Globus pallidus (tissue), 1 donor: ENCODE measurements at places on chromosomes 13 and 19.

- no peak for DNase-seq
Observed at GRCh38 chr13:45811891-45812694, 39.5 kb downstream of the SIAH3 start.

DNA sequence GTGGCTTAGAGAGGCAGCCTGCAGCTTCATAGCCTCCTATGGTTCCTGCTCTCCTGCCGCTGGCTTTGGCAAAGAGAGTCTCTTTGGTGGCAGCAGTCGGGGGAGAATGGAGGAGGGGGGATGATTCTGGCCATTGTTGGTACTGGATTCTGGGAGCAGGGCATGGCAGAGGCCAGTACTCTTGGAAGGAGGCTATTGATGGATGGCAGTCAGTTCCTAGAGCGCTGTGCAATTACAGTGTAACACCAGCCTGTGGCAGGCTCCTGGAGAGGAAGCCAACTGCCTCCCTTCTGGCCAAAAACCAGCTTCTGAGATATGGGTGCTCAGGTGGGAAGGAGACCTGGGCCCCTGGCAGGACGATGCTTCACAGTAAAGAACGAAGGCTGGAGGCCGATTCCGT is 47.9 kb upstream of the TMTC4 start:
- DNase-seq, result peak; percentile 17

- peak; percentile 15 for DNase-seq
Observed at GRCh38 chr19:55703790-55704215, 28.8 kb downstream of the EPN1 start.

DNA sequence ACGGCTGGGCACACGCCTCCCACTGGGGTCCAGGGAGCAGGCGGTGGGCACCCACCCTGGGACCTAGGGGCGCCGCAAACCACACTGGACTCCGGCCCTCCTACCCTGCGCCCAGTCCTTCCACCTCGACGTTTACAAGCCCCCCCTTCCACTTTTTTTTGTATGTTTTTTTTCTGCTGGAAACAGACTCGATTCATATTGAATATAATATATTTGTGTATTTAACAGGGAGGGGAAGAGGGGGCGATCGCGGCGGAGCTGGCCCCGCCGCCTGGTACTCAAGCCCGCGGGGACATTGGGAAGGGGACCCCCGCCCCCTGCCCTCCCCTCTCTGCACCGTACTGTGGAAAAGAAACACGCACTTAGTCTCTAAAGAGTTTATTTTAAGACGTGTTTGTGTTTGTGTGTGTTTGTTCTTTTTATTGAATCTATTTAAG is 1.6 kb downstream of the JUNB start:
- DNase-seq, result no peak

GRCh38 chr19:2417881-2418406 is 9.4 kb downstream of the TIMM13 start:
- no peak for DNase-seq

DNA sequence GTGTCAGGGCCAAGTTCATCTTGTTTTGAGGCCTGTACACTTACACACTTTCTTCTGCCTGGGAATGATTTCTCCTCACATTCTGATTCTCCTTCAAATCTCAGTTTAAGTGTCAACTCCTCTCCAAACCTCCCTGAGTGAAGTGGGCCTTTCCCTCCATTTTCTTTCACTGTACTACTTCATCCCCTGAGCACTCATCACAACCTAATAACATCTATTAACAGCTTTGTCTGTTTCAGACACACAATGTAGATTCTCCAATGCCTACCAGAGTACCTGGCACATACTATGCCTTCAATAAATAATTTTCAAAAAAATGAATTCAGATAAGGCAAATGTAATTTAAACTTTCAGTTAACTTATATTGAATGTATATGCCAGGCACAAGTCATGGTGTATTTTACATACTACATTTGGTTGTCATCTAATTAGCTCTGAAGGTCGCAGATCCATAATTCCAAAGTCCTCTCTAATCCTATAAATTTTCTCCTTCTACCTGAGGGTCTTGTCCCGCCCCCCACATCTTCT is 357 bp upstream of the COG6 start:
- DNase-seq, result no peak

DNA sequence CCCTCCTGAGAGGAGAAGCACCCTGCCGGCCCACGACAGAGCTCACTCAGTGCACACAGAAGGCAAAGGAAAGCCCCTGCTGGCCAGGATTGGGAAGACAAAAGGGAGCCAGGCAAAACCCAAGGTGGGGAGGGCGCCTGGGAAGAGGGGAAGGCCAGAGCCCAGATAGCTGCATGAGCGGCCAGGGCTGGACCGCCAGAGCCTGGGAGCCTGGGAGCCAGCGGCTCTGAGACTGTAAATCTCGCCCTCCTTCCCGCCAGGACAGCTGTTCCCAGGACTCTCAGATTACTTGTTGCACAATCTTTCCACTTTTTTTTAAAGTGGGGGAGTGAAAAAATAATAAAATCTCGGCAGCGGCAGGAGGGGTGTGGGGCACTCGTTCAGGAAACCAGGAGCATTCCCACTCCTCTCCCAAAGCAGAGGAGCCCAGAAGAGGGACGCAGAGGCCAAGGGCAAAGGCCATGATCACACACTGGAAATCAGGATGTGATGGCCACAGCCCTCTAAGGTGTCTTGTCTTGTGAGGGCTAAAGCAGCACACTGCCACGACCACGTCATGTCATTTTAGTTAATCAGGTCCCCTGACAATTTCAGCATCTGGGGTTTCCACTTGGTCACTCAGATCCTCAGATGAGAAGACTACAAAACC is 19.6 kb upstream of the EPHX3 start:
- no peak for DNase-seq

DNA sequence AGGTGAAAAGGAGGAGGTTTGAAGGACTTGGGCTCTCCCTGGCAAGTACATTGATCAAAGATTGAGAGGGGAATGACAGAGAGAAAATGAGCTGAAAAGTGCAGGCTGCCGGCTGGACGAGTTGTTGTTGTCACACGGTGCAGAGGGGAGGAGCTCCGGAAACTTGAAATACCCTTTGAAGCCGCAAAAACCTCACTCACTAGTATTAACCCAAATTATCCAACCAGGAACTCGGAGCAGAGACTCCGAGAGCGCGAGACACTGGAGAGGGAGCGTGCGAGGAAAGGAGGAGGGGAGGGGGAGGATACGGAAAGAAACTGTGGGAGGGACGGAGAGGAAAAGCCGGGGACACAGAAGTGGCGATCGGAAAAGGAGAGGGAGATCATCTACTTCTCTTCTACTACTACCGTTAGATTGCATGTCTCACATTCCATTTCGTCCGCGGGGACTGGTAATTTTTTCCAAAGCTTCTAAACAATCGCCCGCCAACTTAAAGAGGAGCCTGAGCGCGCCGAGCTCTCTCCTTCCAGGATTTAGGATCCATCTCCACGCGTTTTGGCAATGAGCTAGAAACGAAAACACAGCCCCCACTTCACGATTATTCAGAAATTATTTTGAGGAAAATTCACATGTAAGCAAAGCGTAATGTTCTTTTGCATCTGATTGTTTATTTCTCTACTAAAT is at the start of gene DACH1:
DACH1 (minus strand) TSS at position 74 of the 684 bp plus-strand sequence.
- DNase-seq, result peak; percentile 12

DNA sequence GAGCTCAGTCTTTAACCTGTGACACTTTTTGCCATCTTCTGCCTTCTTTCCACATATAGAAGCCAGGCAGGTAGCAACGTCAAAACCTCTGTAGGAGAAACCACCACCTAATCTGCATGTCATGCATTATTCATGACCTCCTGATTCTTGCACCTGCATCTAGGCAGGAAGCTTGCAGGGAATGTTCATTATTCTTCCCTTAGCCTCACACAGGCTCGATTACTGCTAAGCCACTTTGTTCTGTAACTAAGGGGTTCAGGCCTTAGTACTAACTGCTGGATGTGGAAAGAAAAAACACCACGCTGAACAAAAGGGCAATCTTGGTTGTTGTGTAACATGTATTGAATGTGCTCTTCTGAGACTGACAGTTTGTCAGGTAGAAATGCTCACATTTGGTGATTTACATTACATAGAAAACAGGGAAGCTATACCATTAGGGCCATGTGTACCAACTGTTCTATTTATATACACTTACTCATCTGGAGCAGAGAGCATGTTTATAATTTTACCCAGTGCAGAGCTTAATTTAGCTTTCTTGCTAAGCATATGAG is 366.9 kb downstream of the KLF12 start:
- DNase-seq, result no peak

GRCh38 chr19:41307090-41307875 is 2.7 kb upstream of the CCDC97 start:
- DNase-seq, result no peak

DNA sequence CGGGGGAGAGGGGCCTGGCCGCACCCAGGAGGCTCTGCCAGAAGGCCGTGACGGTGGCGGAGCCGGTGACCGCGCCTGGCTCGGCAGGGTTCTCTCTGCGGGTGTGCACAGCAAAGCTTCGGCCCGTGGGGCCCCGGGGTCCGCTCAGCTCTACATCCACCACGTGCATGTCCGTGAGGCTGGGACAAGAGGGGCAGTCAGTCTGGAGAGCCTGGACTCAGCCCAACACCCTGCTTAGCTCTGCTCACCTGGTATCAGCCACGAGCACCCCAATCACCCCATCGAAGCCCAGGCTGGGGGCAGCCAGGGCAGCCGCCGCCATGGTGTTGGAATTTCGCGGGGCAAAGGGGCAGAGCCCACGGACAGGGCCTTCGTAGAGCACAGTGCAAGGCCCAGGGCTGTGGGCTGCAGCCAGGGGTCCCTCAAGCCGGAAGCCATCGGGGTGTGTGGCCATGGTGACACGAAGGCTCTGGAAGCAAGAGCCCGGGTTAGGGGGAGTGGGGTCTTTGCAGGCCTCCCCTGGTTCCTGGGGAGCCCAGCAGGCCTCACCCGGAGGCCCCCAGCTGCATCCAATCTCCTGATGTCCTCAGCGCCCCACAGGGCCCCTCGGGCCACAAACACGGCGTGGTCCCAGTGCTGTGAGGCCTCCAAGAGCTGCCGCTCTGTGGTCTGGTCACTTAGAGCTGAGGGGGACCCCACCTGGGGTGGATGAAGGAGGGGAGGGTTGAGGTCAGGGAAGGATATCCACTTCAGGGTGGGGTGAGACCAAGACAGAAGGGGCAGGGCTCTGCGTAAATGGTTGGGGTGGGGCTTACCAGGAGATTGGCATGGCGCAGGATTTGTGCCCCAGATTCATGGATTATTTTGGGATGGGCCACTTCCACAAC is 1.4 kb downstream of the ASPDH start:
- DNase-seq, result no peak

DNA sequence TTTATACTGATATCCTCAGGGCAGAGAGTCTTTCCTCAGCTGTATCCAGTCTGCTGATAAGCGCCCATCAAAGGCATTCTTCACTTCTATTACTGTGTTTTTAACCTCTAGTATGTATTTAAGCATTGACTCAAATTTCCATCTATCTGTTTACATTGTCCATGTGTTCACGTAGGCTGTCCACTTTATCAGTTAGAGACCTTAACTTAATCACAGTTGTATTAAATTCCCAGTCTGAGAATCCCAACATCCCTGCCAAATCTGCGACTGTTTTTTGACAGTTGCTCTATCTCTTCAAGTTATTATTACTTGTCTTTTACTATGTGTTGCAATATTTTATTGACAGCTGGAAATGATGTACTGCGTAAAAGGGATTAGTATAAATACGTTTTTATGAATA is 1613.7 kb upstream of the MIR17HG start:
- no peak for DNase-seq
